Thymus (tissue), 14 donors: ENCODE measurements at places on chromosomes 4 and X. TPM values are rescaled to one million over a fixed set of nuclear protein-coding genes. Genes with fewer than 3 reads are reported as not detected.

FABP2 gene
- 0.28 TPM for total RNA-seq

GYPE gene
- 3.1 TPM for total RNA-seq

F9 gene
- total RNA-seq = not detected

TMPRSS11F gene
- total RNA-seq = 0.09 TPM

PROM1 gene
- 1.1 TPM for total RNA-seq

TKTL2 gene
- not detected for total RNA-seq

CNKSR2 gene
- 3.4 TPM for total RNA-seq

DCAF8L2 gene
- total RNA-seq = not detected

UGT8 gene
- 0.19 TPM for total RNA-seq

CLCN5 gene
- 2.6 TPM for total RNA-seq

ADGRL3 gene
- total RNA-seq = 2.0 TPM

SLITRK2 gene
- 0.80 TPM for total RNA-seq

MAP9 gene
- total RNA-seq = 3.1 TPM

SHROOM2 gene
- total RNA-seq = 2.3 TPM

AGTR2 gene
- 3.0 TPM for total RNA-seq

DAPP1 gene
- total RNA-seq = 24.4 TPM

PGRMC1 gene
- 43.1 TPM for total RNA-seq

GRCh38 chrX:148715361-148715760 lies 214.9 kb downstream of the AFF2 start:
- DNase-seq = no peak

- no peak for DNase-seq
Measured at GRCh38 chr4:38325629-38325913, 338.4 kb upstream of the KLF3 start.

DNA sequence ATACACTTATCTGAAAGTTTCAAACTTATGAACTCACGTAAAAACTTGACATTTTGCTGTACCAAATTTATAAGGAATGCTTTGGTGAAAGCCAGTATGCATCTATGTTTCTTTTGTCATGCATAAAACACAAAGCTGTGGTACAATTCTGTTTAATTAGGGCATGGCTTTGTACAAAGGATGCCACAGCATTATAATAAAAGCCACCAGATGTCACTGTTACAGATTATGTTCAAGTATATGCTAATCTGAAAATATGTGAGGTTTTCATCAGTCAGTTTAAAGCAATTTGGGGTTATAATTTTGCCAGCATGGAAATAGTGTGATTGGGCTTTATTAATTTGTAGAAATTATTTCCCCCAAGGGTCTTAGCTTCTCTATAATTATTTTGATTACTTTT lies 69.0 kb downstream of the ATOH1 start:
- DNase-seq = no peak

- no peak for DNase-seq
Measured at GRCh38 chr4:104901438-104901837, 245.2 kb upstream of the TET2 start.

DNA sequence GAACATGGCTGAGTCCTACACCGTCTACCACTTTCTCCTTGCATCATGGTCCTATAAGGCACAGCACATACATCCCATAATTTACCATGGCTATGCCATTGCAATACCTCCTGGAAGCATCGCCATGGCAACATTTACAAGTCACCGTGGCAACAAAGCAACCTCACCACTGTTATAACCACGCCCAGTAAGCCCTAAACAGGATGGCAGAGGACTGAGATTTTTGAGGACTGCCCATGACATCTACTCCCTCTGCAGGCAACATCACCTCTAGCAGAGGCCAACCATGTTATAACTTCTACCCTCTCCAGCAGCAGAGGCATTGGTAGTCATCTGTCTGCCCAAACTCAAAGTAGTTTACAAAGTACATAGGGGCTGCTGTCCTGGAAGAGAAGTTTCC lies 29.7 kb downstream of the BCOR start:
- DNase-seq = no peak

DNA sequence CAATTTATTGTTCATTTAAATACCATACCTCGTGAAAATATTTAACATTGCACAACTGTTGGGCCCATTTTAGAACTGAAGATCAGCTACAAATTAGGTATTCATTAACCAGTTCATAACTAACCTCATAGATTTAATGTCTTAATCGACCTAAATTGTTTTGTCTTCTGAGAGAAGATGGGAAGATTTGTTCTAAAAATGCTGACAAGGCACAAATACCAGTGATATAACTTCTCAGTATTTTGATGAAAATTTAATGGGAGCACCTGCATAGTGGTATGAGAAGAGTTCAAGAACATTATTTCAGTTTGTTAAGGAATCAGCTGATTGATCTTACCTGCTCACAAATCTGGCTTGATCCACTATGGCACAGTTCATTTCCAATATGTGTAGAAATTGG lies 33.9 kb downstream of the POF1B start:
- DNase-seq = no peak

- no peak for DNase-seq
Measured at GRCh38 chr4:37540486-37540885, 145.7 kb downstream of the RELL1 start.

- DNase-seq = no peak
Measured at GRCh38 chr4:66052426-66052825, 382.1 kb upstream of the EPHA5 start.

DNA sequence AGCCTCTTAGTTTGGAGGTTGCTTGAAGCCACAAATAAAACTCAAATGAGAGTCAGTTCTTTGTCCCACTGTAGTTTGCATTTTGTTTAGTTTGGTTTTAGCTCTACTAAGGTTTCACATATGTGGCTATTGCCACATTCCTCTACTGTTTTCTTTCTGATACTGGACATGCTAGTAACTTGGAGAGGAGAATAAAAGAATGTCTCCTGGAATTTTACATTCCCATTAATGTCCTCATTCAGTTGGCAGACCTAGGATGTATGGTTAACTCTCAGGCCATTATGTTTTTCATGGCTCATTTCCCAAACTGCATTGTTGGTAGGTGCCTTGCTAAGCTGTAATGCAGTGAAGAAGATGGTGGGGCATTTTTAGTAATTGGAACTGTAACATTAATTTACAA lies 29.9 kb downstream of the UPRT start:
- DNase-seq = no peak

DNA sequence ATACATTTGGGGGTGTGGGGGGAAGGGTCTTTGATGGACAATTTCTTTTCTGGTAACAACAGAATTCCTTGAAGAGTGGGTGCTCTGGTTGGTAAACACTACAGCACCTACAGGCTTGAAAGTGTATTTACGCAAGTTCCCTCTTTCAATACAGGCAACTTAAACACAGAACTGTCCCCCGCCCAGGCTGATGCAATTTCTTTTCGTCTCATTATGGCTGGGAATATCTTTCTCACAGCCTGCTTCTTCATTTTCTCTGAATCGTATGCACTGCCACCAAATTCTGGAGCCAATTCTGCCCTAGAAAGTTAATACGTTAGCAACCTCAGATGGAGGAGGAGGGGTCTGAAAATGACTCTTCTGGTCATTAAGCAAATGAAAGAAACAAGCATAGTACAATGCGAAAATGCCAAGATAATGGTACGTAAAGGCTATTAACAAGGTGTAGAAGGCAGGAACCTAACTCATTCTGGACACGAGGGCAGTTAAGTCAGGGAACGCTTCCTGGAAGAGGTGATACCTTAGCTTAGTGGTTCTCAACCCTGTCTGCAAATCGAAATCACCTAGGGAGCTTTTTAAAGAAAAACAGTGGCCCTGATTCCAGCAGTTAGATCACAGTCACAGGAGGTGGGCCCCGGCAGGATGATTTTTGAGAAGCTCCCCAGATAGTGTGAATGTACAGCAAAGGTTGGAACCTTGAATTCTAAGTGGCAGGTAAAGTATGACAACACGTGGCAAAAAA lies 1.0 kb downstream of the AGA start:
- peak; percentile 9 for DNase-seq

- no peak for DNase-seq
Measured at GRCh38 chr4:84672177-84672576, 89.2 kb downstream of the CDS1 start.

GRCh38 chr4:37747772-37748330 lies 61.7 kb upstream of the RELL1 start:
- DNase-seq = no peak

- DNase-seq = no peak
Measured at GRCh38 chr4:145181091-145181501, 707 bp upstream of the OTUD4 start.

DNA sequence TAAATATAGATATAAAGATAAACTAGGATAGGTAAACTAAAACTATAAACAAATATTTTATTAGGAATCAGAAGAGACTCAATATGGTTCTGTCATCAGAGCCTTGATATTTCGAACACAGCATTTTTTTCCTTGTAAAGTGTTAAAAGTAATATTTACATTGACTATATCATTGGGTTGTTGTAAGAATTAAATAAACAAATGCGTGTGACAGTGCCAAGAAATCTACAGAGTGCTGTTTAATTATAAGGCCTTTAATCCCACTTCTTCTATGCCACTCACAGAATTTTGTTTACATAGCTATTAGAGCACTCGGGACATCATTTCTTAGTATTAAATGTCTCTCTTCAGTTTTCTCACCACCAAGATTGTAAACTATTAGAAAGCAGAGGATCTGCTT lies 807.4 kb downstream of the FSTL5 start:
- DNase-seq = no peak

DNA sequence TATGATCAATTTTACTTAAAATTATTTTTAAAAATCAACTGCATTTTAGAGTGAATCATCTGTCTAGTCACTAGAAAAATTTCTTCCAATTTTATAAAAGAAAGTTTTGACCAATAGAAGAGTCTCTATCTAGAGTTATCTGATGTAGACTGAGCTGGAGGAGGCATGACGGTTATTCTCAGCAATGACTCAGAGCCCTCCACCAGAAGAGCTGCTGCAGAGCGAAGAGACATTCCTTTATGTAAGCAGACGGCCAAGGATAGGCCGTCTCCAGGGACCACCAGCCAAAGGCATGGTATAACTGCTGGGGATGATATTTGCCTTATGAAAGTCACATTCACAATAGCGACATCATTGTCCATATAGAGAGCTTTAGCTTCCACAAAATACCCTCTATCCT lies 23.0 kb downstream of the LDB2 start:
- no peak for DNase-seq

- DNase-seq = no peak
Measured at GRCh38 chr4:145251391-145251790, 71.0 kb upstream of the OTUD4 start.

DNA sequence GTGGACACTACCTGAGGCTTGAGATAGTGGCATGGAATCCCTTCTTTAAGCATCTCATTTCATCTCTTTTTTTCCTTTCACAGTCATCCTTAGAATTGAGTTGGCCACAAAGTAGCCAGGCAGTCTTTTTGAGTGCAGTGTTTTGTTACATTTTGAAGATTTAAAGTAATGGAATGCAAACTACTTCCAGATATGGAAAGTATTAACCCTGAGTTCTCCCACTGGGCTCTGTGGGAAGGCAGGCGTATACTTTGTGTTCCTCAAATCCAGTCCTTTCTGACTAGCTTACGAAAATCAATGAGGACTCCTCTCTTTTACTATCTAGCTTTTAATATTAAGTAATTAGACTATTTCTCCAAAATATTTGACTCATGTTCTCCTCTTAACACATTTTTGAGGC lies 29.9 kb downstream of the PCDH10 start:
- no peak for DNase-seq

GRCh38 chr4:1234309-1234695 lies 14.6 kb downstream of the CTBP1 start:
- DNase-seq = no peak

- DNase-seq = peak; percentile 41
Measured at GRCh38 chr4:101418055-101418454, 70.7 kb upstream of the PPP3CA start.

DNA sequence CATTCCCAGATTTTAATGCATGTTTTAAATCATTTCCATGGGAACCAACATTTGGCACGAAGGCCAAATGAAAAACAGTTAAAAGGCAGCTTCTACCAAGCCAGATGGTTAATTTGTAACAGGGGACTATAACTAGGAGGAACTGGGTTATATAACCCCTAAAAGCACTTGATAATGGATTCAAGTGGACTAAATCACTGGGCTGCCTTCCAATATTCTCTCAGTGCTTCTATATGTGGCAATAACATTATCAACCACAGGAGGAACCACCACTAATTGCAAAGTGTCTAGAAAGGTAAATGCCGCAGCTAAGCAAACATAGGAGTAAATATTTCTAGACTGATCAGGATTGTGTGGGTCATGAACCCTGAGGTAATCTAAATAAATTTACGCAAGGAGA lies 391.5 kb downstream of the UBE2NL start:
- DNase-seq = no peak

DNA sequence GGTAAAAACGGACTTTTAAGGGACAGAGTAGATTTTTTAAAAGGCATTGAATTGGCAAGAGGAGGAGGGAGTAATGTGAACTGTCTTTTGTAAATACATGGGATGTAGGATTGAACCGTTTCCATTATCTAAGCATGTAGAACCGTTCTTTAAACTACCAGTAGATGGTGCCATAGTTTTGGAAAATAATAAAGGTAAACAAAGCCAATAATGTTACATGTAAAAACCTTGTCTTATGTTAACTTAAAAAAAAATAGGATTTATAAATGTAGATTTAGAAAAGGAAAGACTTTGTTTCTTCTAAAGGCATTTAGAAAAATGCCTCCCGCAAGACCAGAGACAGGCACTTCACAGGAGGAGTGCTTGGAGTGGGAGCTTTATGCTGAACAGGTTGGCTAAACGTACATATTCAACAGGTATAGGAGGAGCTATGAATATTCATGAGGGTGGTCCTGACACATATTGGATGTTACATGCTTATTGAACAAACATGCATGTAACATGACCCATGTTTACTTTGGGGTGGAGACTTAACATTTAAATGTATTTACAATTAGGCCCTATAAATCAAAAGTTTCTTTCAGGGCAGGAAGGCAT lies 45.5 kb upstream of the FAM241A start:
- DNase-seq = peak; percentile 33

- DNase-seq = no peak
Measured at GRCh38 chr4:146134761-146135445, 40.6 kb upstream of the LSM6 start.

DNA sequence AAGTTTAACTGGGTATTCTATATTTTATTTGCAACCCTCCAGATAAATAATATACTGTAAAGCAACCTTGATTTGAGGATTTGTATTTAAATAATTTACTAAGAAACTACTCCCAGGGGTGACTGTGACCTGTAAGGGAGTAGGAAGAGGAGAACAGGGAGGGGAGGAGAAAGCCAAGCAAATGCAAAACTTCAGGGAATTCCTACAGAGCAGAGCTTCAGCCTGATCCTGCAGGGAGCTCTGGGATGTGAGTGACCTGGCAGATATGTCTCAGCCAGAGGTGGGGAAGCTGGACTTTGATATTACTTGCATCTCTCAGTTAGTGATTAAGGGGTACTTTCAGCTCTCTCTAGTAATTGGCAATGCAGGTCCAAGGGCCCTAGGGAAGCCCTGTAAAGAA lies 302.0 kb downstream of the FRMPD4 start:
- no peak for DNase-seq

GRCh38 chrX:47556045-47556623 lies 4.9 kb upstream of the ARAF start:
- peak; percentile 83 for DNase-seq

GRCh38 chr4:158529505-158529904 lies 7.8 kb downstream of the RXFP1 start:
- no peak for DNase-seq
